CD8-positive, alpha-beta T cell (primary cell): ENCODE measurements at places on chromosomes 2 and 18.

- no peak for DNase-seq
These were observed 813.8 kb downstream of the DCC start for GRCh38 chr18:53153800-53154199.

DNA sequence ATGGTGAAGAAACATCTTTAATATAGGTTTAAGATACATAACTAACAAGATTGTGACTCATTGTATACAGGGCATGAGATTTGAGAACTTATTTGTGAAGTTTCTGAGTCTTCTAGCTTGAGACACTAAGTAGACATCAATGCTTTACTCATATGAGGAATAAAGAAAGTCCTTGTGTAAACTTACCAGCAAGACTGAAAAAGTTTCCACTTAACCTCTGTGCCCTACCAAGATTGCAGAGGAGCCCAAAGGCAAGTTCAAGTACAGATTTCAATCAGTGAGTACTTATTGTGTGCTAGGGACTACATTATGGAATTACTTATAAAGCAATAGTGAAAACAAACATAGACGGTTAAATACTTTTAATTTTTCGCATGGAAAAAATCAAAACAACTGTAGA is 1041.2 kb upstream of the CELF4 start:
- DNase-seq: no peak

DNA sequence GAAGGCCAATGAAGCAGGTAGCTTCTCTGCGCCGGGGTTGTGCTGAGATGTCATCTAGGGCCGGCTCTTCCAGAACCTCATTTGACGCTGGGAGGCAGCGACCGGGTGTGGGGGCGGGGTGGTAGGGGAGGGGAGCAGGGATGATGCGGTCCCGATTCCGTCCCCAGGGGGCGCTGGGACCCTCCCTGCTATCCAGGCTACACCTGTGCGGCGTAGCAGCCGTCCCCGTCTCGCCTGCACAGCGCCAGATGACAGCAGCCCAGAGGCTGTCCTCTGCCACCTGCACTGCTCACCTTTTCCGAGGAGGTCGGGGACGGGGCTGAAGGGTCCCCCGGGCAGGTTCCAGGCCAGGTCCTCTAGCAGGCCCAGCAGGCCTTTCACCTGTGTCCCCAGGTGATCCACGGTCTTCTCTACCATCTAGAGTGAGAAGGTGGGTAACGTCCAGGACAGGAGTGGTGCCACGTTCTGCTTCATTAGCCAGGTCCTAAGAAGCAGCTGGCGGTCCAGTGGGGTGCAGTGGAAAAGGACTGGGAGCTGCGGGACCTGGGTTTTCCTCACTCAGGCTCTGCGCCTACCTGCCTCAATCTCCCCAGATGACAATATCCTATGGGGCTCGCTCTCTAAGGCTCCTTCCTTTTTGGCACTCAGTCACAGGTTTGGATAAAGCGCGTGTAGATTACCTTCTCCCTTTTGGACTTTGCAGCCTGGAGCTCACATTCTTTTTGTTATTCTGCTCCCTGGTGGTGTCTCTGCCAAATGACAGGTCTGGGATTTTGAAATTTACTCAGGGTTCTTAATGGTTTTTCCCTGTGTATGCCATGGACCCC is 56.0 kb upstream of the RAB6C start:
- DNase-seq: no peak

- no peak for DNase-seq
These were observed 344.6 kb upstream of the TMEFF2 start for GRCh38 chr2:192539306-192539705.

- no peak for DNase-seq
These were observed 64.1 kb downstream of the KCNJ3 start for GRCh38 chr2:154762638-154763037.

GRCh38 chr2:137797641-137798040 is 166.6 kb upstream of the HNMT start:
- no peak for DNase-seq
